AML-193 (cell line): ENCODE measurements at places on chromosomes 1 and 21.

- DNase-seq, result no peak
These were observed 35.3 kb upstream of the PAXBP1 start for GRCh38 chr21:32806810-32807386.

GRCh38 chr21:26751305-26751704 lies 93.9 kb downstream of the ADAMTS1 start:
- no peak for DNase-seq

DNA sequence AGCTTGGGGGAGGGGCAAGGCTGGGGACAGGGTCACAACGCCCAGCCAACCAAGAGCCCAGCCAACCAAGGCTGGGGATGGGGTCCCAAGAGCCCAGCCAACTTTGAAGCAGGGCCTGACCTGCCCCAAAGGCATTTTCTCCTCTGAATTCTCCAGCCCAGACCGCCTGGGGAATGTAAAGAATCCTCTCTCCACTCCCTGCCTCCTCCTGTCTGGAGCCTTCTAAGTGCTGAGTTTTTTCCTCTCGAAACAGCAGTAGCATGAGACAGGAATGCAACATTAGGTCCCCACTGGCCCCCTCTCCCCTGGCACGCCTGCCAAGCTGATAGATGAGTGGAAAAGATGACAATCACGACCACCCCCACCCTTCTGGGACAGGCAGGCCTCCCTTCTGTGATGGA lies 17.0 kb downstream of the C1orf198 start:
- no peak for DNase-seq

DNA sequence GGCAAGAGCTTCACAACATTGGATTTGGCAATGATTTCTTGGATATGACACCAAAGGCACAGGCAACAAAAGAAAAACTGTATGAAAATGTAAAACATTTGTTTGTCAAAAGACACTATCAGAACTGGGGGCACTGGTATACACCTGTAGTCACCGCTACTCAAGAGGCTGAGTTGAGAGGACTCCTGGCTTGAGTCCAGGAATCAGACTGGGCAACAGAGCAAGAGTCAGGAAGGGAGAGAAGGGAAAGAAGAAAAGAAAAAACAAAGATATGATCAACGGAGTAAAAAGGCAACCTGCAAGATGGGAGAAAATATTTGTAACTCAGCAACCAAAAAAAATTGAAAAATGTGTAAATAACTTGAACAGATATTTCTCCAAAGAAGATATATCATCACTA lies 6.0 kb upstream of the TUT4 start:
- DNase-seq, result no peak

DNA sequence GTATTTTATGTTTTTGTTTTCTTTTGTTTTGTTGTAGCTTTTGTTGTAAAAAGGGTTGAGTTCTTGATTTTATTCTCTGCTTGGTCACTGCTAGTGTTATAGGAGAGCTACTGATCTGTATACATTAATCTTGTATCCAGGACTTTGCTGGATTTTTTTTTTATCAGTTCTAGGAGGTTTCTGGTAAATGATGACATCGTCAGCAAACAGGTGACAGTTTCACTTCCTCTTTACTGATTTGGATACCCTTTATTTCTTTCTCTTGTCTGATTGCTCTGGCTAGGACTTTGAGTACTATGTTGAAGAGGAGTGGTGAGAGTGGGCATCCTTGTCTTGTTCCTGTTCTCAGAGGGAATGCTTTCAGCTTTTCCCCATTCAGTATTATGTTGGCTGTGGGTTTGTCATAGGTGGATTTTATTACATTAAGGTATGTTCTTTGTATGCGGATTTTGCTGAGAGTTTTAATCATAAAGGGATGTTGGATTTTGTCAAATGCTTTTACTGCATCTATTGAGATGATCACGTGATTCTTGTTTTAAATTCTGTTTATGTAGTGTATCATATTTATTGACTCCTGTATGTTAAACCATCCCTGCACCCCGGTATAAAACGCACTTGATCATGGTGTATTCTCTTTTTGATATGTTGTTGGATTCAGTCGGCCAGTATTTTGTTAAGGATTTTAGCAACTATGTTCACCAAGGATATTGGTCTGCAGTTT lies 905.7 kb downstream of the LTN1 start:
- no peak for DNase-seq

- DNase-seq, result no peak
These were observed 49.6 kb downstream of the ARID4B start for GRCh38 chr1:235278233-235278914.

DNA sequence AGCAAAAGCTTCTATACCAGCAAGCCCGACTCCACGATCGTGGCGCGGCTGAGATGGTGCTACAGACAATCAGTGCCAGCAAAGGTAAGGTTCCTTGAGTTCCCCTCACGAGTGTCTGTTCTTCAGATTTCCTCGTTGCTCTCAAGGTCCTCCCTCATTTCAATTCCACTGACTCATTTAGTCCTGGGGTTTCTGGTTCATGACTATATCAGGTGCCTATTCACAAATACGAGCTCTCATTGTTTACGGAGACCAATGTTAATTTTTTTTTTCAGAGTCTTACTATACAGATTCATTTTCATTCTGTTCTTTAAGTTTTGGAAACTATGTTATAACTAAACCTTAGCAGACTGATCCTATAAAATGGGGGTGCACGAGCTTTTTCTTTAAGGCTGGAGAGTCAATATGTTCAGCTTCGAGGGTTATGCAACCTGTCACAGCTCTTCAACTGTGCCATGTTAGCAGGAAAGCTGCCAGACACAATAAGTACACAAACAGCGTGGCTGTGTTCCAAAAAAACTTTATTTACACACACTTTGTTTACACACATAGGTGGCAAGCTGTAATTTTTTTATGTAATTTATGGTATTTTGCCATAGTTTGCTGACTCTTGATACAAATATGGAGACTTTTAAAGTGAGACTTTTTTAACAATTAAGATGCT lies 134.3 kb downstream of the ZP4 start:
- no peak for DNase-seq

- DNase-seq, result peak; percentile 22
These were observed 21.5 kb downstream of the STPG1 start for GRCh38 chr1:24391882-24392603.

DNA sequence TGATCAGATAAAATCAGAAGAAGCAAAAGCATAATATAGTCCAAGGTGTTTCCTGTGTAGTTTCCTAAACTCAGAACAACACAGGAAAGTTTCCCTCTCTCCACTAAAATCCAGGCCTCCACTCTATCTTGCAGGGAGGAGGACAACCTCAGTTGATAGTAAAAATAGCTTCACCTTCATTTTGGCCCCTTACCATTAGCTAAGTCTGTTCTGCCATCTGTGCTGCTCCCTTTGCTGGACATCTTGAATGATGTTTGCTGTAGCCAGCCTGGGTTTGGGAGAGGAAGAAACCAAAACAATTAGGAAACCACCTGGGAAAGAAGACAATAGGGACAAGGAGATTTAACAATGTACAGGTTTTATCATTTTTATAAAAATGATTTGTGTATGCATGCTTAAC lies 18.6 kb downstream of the DCAF8 start:
- DNase-seq, result no peak
